ENCODE measurements at places on chromosomes 6 and 20.

- DNase-seq: no peak
These were observed 518.0 kb upstream of the SLC35B3 start for GRCh38 chr6:8953310-8953709.

- no peak for DNase-seq
These were observed 15.6 kb downstream of the BCLAF1 start for GRCh38 chr6:136274062-136274461.

DNA sequence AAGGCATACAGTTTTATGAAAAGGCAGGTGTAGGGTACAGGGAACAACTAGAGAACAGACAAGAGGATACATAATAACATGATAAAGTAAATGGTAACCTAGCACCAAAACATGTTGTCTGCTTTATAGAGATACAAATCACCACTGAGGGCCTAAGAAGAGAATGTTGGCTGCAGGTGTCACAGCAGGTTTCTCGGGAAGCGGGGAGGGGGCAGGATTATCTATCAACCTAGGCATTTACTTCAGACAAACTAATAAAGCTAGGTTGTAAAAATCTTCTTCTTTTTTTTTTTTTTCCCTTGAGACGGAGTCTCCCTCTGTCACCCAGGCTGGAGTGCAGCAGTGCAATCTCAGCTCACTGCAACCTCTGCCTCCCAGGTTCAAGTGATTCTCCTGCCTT is 22.7 kb downstream of the PIM1 start:
- DNase-seq: no peak

- DNase-seq: no peak
These were observed 49.9 kb upstream of the BMP5 start for GRCh38 chr6:55925292-55925691.

GRCh38 chr6:146864300-146864699 is 265.5 kb downstream of the ADGB start:
- no peak for DNase-seq

DNA sequence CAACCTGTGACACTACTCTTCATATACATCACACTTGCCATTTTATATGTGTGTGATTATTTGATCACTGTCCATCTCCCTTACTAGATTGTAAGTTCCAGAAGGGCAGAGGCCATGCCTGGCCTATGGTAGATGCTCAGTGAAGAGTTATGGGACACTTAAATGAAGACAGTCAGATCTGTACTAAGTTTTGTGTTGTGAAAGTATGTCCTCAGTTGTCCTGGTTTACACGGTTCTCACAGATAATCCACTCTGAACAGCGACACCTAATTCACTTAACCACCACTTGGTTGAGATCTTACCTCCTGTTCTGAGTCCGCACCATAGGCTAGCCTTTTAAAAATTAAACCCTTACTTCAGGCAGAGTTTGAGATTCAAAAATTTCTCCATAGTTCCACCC is 434.1 kb upstream of the SOX4 start:
- DNase-seq: no peak

- no peak for DNase-seq
These were observed 692.4 kb downstream of the C6orf118 start for GRCh38 chr6:164616917-164617524.

DNA sequence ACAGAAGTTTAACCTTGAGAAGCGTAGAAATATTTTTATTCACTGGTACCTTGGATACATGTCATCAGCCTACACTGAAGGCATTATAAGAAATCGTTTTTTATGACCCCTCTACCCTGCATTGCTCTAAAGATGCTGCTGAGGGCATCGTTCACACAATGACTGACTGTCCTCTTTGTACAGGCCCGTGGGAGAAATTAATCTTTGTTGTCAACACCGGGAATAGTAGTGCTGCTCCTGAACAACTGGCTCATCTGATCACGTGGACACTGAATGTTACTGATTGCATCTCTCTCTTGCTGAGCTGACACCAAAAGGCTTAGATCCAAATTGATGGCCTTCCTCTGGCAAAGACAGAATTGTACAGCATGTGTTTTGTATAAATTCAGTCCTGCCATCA is 157.1 kb upstream of the SMLR1 start:
- DNase-seq: no peak

DNA sequence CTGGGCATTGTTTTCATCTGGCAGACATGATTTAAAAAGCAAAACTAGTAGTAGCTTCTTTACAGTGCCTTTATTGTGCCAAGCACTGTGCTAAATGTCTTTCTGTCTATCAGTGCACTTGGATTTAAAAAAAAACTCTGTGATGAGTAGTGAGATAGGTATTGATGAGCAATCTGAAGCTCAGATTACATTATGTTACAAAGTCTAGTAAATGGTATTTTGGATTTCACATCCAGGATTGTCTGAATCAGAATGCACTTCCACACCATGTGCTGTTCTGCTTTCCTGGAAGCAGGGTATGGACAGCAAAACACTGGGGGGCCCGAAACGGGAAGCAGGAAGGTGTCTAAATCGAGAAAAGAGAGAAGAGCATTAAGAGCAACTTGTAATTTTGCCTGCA is 103.4 kb upstream of the CCN2 start:
- DNase-seq: no peak

DNA sequence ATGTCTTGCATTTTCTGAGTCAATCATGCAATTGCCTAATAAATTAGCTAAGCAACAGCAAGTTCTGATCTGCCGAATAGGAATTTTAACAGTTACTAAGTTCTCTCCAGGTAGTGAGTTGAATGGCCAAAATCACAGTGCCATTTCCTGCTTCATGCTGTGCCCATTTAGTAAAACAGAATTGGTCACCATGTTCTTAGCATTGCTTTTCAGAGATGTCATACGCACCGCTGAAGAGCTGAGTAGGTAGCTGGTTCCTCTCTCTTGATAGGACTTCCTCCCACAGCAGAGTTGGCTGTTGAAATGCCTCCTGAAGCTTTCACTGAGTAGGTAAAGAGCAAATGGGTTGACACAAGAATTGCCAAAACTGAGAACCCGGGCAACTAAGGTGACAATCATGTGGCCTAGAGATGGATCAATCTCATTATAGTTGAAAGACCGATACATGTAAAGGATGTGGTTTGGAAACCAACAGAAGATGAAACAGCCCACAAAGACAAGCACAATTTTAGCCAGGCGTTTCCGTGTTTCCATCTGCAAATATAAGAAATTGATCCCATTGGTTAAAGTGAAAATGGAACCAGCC is 57.1 kb upstream of the GJE1 start:
- no peak for DNase-seq

GRCh38 chr6:120478650-120479049 is 855.6 kb downstream of the TBC1D32 start:
- no peak for DNase-seq

GRCh38 chr6:104477569-104477968 is 382.1 kb downstream of the HACE1 start:
- no peak for DNase-seq

DNA sequence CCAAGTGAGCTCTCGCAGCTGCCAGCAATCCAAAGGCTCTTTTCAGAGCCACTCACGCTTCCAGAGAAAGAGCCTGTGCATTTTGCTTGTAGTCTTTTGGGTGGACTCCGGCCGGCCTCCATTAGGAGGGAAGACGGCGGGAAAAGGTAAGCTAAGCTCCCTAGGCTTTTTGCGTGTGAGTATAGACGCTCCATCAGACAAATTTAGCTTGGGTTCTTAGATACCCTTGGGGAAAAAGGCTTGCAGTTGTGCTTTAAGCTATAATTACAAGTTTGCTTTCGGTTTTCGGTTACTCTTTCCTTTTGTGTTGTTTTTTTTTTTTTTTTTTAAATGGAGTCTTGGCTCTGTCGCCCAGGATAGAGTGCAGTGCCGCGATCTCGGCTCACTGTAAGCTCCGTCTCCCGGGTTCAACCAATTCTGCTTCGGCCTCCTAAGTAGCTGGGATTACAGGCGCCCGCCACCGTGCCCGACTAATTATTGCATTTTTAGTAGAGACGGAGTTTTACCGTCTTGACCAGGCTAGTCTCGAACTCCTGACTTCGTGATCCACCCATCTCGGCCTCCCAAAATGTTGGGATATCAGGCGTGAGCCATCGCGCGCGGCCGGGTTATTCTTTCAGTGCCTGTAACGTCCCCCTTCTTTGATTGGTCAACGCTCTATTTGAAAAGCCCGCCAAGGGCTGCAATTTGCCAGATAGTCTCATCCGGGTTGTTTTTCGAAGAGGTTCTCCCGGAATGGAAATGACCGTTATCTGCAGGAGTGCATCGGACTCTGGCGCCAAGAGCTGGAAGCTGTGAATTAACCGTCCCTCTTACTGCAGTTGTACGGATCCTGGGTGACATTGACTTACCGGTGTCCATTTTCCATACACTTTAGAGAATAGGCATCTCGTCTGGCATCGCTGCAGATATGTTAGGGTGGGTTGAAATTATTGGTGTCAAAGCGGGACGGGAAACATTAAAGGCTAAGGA is 18.1 kb downstream of the OR2B2 start:
- DNase-seq: peak; percentile 97

DNA sequence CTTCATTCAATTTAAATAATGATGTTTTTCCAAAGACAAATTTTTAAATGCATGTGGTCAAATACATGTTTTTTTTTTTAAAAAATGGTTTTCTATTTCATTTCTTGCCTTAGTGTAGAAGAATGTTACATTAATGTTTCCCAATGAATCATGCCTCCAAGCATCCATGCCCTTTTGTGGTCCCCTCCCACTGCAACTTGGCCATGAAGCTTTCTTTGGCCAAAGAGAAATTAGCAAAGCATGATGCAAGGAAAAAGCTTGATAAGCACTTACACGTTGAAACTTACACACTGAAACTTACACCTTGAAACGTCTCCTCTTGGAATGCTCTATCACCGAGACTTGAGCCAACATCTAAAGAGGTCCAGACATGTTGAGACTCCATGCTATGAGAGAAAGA is 93.0 kb upstream of the ELOVL5 start:
- no peak for DNase-seq

DNA sequence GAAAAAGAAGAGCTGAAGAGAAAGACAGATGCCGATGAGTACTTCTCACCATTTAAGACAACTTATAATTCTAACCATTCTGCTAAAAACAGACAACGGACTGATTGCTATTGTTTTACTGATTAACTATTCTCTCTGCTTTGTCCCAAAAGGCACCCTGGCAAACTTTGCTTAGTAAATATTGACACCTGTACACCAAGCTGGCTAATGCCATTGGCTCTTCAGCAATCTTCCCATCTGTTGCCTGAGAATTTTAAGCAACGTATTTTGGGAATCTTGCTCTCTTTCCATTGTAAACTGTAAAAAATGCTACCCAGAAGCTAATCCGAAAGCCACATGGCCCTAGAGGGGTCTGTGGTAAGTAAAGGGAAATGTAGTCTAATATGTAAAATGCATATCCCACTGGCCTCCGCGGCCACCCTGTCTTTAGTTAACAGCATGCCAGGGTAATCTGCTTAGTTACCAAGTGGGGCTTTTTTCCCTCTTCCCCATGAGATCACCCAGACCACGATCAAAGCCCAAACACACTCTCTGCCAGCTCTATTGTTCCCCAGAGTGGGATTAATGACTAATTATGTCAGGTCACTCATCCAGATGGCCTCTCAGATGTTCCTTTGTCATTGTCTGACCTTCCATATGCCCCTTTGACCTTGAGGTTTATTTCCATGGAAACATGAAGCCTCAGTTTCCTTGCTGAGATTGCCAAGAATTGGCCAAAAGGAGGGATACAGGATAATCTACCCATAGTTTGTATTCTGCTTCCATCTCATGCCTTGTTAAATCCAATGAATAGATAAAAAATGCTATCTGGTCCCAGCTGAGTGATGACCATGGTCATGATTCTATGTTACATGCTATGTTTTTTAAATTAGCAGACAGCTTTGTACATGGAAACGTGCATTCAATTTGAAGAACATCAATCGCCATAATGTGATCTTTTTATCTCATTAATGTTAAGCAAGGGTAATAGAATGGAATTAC is 216.4 kb upstream of the MCHR2 start:
- no peak for DNase-seq

DNA sequence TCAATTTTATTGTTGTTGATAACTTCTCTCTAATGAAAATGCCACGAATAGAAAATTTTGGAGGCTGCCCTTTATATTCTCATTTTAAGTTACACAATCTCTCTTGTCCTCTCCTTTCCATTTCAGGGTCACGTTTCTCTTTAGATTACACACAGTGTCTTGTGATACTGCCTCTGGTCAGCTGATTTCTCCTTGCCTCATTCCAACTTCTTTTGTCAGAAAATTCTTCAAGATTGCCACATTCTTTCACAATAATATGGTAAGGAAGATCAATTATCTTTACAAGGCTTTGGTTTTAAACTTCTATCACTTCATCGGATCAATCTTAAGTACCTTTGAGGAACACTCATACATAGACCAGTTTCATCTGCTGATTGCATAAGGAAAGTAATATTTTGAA is 370.3 kb downstream of the RFPL4B start:
- no peak for DNase-seq

GRCh38 chr6:5657684-5658430 is 348.9 kb downstream of the NRN1 start:
- no peak for DNase-seq

GRCh38 chr6:4291453-4292403 is 156.4 kb upstream of the ECI2 start:
- no peak for DNase-seq

- no peak for DNase-seq
These were observed 106.5 kb downstream of the DCDC2 start for GRCh38 chr6:24251339-24251738.

DNA sequence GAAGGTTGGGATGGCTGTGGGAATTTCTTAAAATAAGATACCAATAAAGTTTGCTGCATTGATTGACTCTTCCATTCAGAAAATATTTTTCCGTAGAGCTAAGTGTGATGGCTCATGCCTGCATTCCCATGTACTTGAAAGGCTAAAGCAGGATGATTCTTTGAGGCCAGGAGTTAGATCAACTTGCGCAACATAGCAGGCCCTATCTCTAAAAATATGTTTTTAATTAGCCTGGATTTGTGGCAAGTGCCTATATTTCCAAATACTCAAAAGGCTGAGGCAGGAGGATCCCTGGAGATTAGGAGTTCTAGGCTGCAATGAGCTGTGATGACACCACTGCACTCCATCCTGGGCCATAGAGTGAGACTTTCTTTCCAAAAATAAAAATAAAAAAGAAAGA is 431.2 kb upstream of the PTCHD4 start:
- DNase-seq: no peak

DNA sequence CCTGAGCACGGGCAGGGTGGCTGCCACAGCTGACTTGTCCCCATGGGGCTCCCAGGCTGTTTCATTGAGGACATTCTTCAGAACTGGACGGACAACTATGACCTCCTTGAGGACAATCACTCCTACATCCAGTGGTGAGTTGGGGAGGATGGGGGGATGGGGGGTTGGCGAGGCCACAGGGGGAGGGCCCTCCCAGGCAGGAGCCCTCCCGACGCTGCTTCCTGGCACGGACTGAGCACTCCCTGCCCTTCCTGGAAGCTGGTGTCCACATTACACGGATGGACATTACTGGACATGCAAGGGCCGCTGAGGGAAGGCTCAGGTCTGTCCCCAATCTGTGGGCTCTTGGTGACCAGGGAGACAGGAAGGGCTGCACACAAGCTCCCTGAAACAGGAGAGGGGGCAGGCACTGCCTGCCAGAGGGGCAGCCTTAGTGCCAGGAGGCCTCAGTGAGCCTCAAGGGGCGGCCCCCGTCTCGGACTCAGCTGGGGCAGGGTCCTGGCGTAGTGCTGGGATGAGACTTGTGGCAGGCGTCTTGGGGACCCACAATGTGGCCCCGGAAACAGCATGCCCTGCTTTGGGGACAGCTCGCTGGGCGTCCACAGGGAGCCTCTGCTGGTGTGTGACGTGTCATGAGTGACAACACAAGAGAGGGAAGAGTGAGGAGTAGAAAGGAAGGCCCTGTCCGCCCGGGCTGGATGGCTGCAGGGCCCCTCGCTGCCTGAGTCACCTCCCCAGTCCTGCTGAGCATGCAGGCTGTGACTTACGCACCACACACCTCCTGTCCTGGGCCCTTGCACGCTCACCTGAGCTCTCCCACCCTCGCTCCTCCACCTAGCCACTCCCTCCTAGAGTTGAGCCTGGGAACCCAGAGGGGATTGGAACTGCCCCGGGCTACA is 5.1 kb downstream of the OGFR start:
- no peak for DNase-seq

Measured in NCI-H1105 (cell line).